ENCODE measurements at places on chromosomes 5 and 9.

GRCh38 chr5:93117751-93118531 is 463.1 kb downstream of the NR2F1-AS1 start:
- DNase-seq, result no peak

DNA sequence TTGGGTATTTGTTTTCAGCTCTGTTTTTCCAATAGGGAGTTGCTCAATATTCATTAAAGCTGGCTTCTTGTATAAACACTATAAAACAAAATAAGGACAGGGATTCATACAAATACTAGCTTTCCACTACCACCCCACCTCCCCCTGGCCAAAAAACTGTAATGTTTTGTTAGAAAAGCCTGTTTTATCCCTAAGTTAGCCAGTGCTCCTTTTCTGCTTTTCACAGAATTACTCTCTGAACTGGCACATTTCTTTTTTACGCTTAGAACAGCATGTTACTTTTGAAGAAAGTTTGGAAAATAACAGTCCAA is 147.4 kb upstream of the DMRT1 start:
- no peak for DNase-seq

DNA sequence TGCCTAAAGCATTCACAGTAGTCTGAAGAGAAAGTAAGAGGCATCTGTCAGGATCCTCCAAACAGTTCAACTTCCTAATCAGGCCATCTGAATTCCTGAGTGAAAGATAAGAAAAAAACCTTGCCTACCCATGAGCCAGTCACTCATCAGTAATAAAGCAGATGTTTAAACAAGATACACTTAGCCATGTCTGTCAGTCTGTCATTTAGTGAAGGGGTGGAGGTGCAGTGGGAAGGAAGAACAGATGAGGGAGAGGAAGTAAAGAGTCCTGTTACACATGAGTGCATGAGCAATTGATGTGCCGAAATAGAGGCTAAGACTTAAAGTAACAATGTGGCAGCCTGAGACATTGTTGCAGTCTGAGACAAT is 29.9 kb upstream of the DMRTA1 start:
- no peak for DNase-seq

GRCh38 chr5:175700991-175701390 is 43.1 kb downstream of the HRH2 start:
- DNase-seq, result no peak

GRCh38 chr5:19322716-19323485 is 665.1 kb downstream of the CDH18 start:
- no peak for DNase-seq

- DNase-seq, result no peak
These were observed 1.2 kb downstream of the EXOC3 start for GRCh38 chr5:444226-444625.

DNA sequence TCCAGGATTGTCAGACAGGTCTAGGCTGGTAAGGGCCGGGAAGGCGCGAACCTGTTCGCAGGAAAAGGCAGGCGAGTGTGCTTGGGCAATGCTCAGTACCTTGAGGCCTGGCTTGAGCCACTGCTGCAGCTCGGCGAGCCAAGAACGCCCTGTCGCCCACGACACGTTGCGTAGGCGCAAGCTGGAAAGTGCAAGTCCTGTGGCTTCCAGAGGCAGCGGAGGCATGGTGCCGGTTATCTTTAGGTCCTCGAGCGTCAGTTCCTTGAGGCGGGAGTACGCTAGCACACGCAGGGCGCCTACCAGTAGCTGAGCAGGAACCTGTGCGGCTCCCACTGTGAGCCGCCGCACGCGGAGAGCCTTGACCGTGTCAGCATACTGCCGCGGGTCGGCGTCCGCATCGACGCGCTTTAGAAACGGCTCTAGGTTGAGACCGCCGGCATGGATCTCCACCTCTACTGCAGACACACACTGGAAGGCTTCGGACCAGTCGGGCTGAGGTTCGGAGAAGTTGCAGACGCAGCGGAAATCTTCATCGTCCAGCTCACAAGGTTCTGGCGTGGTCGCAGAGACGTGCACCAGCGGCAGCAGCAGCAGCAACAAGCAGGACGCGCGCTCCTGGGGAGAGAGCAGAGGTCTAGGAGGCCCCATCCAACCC is 482 bp downstream of the CD14 start:
- peak; percentile 66 for DNase-seq

DNA sequence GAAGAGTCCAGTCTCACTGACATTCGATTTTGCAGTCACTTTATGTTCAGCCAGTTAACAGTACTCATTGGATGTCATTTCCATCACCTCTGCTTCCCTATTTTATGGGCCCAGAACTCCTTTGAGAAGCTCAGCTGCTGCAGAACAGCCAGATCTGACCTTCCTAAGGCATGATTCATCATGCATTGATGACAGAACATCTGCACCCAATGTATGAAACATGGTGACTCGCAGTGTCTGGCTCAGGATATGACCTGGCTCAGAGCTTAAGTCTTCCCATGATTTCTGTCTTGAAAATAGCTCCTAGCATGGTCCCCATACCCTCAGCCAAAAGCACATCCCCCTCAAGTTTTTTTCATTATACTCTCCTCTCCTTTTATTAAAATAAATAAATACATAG is 92.6 kb upstream of the TRIM32 start:
- DNase-seq, result no peak

DNA sequence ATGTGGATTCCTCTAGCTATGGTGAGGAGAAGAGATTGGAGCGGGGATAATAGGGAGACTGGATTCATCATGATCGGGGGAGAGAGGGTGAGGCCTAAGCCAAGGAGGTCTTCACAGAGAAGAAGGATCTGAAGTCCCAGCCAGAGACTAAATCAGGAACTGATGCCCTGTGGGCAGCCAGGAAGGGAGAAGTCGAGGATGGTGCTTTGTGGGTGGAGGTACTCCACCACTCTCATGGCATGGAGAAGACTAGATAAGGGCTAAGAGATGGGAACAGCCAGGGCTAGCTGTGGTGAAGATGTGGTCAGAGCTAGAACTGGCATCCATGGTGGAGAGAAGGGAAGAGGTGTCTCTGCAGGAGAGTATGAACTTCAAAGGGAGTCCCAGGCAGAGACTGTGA is 3.0 kb upstream of the RGS14 start:
- DNase-seq, result no peak

GRCh38 chr5:56838409-56839039 is 23.2 kb downstream of the MAP3K1 start:
- peak; percentile 28 for DNase-seq

- DNase-seq, result no peak
These were observed 147.8 kb downstream of the TTLL11 start for GRCh38 chr9:121945281-121945680.

- peak; percentile 1 for DNase-seq
These were observed 89.9 kb upstream of the TXNDC8 start for GRCh38 chr9:110427497-110428104.

- no peak for DNase-seq
These were observed 29.4 kb upstream of the TTLL11 start for GRCh38 chr9:122122468-122122867.

DNA sequence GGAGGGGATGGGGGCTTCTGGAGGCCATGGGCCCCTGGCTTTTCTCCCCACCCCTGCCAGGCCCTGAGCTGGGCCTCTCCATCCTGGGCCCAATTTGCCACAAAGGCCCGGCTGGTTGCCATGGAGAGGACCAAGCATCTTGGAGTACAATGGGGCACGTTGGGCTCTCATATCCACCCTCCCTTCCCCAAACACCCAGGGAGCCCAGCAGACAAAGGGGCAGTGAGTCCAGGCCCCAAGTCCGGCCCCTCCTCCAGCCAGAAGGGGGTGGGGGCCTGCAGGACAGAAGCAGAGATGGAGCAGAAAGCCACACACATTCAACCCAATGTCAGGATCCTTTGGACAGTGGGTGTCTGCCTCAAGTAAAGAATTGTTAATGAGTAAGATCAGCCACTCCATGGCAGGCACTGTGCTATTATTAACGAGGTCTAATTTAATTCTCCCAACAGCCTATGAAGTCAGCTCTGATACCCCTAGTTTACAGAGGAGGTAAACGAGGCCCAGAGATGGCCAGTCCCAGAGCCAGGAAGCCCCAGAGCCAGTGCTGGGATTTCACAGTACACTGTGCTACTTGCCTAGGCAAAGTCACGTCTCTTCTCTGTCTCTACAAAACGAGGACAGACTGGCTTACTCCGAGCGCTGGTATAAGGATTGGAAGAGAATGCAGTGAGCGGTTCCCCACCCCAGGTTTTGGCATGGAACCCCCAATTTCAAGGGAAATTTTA is 2.3 kb downstream of the CRB2 start:
- DNase-seq, result no peak

DNA sequence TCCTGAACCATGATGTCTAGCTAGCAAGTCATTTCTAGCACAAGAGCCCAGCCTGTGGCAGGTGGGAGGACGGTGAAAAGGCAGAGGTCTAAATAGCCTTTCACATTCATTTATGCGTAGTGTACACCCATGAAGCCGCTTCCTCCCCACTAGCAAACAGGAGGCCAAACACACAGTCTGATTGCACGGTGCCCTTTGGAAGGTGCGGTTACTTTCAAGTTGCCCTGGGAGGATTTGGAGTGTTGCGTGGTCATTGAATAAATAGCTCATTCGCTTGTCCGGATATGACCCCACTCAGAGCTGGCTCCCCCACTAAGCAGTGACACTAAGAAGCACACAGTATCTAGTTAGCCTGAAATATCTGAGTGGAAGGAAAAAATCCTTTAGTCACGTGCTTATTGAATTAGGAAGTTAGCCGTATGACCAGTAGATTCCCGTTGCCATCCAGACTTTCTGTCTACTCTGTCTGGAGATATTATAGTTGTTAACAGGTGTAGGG is 664 bp upstream of the ARSB start:
- DNase-seq, result peak; percentile 63

DNA sequence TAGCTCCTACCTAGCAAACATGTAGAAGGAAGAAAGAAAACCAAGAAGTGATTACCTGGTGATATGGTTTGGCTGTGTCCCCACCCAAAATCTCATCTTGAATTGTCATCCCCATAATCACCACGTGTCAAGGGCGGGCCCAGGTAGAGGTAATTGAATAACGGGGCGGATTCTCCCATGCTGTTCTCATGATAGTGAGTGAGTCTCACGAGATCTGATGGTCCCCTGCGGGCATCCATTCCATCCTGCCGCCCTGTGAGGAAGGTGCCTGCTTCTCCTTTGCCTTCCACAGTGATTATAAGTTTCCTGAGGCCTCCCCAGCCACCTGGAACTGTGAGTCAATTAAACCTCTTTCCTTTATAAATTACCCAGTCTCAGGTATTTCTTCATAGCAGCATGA is 27.4 kb upstream of the ANKRD34B start:
- no peak for DNase-seq

GRCh38 chr5:134383980-134384697 is 12.8 kb downstream of the UBE2B start:
- no peak for DNase-seq

DNA sequence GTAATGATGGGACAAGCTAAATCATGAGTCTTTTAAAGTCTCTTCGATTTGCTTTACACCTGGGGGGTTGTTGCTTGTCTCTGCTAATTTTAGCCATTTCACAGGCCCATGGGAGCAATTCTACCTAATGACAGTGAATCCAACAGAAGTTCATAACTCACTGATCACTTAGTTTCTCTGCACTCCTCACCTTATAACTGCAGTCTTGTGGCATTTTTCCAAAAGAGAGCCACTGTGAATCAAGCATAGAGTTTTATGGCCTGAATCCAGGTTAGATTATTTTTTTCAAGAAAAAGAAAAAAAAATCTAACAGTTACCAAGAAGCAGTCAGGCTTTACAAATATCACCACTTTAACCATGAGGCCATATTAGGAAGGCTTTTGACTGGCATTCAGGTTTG is 1.5 kb upstream of the IL7R start:
- no peak for DNase-seq

DNA sequence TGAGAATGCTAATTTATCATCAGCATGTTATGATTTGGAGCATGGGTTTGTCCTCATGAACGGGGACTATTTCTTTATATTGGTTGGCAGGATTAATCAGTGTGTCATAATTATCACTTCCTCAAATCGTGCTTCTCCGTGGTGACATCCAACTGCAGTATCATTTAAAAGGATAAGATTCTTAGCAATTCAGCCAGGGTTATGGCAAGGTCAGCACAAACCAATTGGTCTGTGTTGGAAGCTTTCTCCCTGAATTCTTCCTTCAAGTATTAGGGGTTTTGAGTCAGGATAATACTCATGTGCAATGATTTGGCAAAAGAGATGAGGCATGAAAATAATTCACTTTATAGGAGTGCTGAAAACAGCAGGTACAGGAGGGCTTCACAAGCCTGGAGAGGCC is 5.5 kb upstream of the CAMLG start:
- no peak for DNase-seq

- DNase-seq, result no peak
These were observed 88.6 kb downstream of the ZNF354C start for GRCh38 chr5:179148703-179149170.

DNA sequence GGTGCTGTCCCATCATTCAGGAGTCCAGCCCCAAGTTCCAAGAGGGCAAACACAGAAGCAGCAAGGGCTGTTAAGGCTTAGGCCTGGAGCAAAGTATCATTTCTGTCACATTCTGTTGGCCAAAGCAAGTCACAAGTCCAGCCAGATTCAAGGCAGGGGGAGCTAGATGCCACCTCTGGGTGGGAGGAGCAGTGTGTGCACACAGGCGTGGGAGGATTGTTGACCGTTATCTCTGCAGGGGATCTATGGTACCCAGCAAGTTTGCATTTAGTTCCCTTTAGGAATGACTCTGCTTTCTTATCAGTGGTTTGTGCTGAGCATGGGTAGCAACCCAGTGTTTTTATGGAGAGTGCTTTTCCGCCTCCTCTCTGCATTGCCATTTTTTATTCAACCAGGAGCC is 278.9 kb downstream of the NR3C1 start:
- DNase-seq, result peak; percentile 6

- DNase-seq, result no peak
These were observed 320.1 kb upstream of the TARS1 start for GRCh38 chr5:33120671-33121070.

- DNase-seq, result no peak
These were observed 2.7 kb upstream of the CNTFR start for GRCh38 chr9:34591917-34592866.

DNA sequence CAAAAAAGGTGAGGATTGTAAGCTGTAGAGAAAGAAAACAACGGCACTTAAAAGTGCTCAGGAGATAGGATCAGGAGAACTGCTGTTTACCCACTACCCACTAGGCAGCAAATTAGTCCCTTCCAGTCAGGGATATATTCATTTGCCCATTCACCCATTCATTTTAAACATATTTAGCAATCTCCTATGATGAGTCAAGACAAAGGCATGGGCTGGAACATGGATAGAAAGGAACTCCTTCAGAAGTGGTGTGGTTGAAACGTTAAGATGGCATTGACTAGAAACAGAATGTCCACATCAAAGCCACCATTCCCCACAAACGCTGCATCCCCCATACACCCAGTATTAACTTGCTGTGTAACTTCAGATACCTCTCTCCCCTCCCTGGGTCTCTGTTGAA is 225.7 kb downstream of the ASTN2 start:
- DNase-seq, result no peak

- no peak for DNase-seq
These were observed 187.5 kb downstream of the CRB2 start for GRCh38 chr9:123543492-123543891.

GRCh38 chr9:98573749-98574278 is 134.9 kb downstream of the GABBR2 start:
- no peak for DNase-seq

DNA sequence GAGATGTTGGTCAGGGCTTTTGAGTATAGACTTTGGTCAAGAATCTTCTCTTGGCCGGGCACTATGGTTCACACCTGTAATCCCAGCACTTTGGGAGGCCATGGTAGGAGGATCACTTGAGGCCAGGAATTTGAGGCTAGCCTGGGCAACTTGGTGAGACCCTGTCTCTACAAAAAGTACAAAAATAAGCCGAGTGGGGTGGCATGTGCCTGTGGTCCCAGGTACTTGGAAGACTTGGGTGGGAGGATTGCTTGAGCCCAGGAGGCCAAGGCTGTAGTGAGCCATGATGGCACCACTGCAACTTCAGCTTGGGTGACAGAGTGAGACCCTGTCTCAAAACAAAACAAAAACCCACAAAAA is 57.5 kb downstream of the ACER2 start:
- DNase-seq, result no peak
